Fibroblast of gingiva (primary cell): ENCODE measurements at places on chromosomes 12 and 14.

- DNase-seq: no peak
Measured at GRCh38 chr12:96824838-96825236, 82.2 kb upstream of the NEDD1 start.

DNA sequence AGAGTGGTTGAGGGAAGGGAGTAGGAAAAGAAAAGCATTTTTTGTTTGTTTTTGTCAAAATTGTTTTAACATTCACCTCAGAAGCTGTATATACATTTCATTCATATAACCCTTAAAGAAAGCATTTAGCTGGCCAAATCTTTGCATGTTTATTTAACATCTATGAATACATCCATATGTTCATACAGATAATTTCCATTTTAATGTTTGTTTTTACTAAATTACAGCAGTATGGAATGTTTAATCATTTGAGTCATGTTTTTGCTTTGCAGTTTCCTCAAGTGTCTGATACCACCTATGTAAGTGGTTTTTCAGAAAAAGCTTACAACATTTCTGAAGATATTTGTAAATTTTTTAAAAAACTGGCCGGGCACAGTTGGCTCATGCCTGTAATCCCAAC is 84.3 kb upstream of the ATF1 start:
- DNase-seq: no peak

GRCh38 chr12:101697930-101698799 is 725 bp downstream of the CHPT1 start:
- DNase-seq: peak; percentile 41

DNA sequence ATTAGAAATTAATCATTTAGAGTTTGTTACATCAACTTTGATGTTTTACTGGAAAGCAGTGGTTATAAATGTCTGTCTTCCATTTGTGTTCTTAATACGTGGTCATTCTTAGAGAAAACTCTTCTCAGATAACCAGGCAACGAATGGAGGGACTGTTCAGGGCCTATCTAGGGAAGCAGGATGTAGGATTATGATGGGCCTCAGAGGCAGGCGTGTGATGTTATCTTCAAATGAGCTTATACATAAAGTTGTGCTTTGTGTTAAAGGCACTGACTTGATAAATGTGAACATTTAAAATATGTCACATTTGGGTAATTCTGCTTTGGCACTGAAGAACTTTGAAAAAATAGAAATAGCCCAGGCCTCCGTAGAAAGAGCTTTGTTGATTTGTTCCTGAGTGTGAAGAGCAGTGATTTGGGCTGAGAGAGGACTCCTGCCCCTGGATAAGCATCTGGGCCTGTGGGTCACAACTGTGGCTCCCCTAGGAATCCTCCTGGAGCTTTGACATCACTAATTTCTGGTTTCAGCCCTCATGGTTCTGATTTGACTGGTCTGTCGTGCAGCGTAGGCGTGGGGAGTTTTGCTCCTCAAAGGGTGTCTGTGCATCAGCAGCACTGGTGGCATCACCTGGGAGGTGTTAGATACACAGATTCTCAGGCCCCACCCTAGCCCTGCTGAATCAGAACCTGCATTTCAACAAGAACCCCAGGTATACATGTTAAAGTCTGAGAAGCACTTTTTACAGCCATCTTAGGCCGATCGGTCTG is 55.4 kb downstream of the SAMD4A start:
- DNase-seq: no peak

GRCh38 chr14:73467800-73468199 is 9.5 kb upstream of the NUMB start:
- no peak for DNase-seq

DNA sequence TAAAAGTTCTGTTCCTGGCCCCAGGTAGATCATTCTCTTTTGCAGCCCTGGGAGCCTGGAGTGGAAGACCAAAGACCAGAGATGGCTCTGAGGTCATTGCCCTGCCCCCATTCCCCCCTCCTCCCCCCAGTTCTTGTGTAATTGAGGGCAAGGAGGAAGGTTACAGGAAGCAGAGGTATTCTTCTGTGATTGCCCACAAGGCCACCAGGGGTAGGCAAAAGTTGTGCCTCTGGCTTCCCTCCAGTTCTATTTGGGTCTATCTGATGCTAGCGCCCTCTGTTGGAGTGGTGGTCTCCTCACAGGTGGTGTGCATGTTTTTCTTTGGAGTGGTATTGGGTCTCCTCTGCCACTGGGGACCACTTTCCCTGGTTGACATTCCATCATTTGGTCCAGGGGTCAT is 41.2 kb upstream of the CRY1 start:
- no peak for DNase-seq
